ENCODE measurements at places on chromosomes 11 and 22. TPM values are rescaled to one million over a fixed set of nuclear protein-coding genes. Genes with fewer than 3 reads are reported as not detected.

The CASP1 gene
- total RNA-seq, result 29.9 TPM

The MPZL2 gene
- total RNA-seq, result 135 TPM

The OR4C3 gene
- total RNA-seq, result not detected

The ACRV1 gene
- total RNA-seq, result not detected

The HBB gene
- not detected for total RNA-seq

The APOBEC3G gene
- total RNA-seq, result 11.9 TPM

The POLR2F gene
- 107 TPM for total RNA-seq

The MFRP gene
- 0.07 TPM for total RNA-seq

The C2CD2L gene
- 10.4 TPM for total RNA-seq

The GPHA2 gene
- not detected for total RNA-seq

The CDC42EP2 gene
- total RNA-seq, result 40.8 TPM

The KRTAP5-1 gene
- total RNA-seq, result not detected

The OR51B2 gene
- not detected for total RNA-seq

The B4GALNT4 gene
- total RNA-seq, result 0.05 TPM

Data from mammary microvascular endothelial cell (primary cell).